ENCODE measurements at places on chromosomes 3 and 15. TPM values are rescaled to one million over a fixed set of nuclear protein-coding genes. Genes with fewer than 3 reads are reported as not detected.

Gene CLDN16
- total RNA-seq, result not detected

Gene MKRN2
- 29.8 TPM for total RNA-seq

Gene RHCG
- total RNA-seq, result 0.16 TPM

Gene PPP1R14D
- not detected for total RNA-seq

Gene BNIP2
- total RNA-seq, result 70.0 TPM

Gene ALDH1L1
- not detected for total RNA-seq

Gene CCR9
- total RNA-seq, result not detected
